ENCODE measurements at places on chromosomes 2 and 18.

DNA sequence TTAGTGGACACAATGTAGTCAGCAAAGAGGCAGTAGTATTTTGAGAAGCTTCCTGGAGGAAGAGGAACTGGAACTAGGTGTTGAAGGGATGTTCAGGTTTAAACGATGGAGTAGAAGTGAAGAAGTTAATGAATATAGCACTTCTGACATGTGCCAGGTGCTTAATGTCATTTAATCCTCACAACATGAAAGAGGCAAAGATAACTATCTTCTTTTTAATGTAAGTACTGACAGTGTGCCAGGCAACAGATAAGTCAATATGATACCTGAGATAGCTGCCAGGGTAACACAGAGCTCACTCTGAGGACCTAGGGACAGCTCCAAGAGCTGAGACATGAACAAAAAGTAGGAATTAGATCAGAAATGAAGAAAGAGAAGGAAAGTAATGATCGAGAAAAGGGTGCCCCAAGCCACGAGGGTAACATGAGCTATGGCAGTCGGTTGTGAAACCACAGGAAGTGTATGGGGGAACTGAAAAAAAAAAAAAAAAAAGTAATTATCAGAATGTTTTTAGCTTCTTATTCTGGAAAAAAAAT, 140.7 kb downstream of the RNF144A start:
- DNase-seq, result no peak

- DNase-seq, result no peak
Measured at GRCh38 chr18:34085140-34085739, 139.5 kb downstream of the NOL4 start.

- DNase-seq, result no peak
Measured at GRCh38 chr2:42216694-42217093, 47.5 kb downstream of the EML4 start.

DNA sequence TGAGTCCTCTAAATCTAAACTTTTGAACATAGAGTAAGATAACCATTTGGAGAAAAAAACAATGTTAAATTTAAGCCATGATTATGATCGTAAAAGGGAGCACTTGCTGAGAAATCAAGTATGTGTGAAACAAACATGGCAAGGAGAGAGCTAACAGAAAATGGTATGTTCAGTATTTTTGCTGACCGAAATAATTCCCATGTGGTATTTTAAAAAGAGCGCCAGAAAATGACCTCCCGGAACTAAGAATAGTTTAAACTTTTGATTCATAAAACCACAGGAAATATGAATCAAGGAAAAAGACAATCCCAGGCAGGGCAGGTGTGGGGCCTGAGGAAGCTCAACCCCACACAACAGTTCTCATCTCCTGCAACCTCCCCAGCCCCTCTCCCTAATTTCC, 74.2 kb downstream of the DOCK10 start:
- DNase-seq, result no peak

DNA sequence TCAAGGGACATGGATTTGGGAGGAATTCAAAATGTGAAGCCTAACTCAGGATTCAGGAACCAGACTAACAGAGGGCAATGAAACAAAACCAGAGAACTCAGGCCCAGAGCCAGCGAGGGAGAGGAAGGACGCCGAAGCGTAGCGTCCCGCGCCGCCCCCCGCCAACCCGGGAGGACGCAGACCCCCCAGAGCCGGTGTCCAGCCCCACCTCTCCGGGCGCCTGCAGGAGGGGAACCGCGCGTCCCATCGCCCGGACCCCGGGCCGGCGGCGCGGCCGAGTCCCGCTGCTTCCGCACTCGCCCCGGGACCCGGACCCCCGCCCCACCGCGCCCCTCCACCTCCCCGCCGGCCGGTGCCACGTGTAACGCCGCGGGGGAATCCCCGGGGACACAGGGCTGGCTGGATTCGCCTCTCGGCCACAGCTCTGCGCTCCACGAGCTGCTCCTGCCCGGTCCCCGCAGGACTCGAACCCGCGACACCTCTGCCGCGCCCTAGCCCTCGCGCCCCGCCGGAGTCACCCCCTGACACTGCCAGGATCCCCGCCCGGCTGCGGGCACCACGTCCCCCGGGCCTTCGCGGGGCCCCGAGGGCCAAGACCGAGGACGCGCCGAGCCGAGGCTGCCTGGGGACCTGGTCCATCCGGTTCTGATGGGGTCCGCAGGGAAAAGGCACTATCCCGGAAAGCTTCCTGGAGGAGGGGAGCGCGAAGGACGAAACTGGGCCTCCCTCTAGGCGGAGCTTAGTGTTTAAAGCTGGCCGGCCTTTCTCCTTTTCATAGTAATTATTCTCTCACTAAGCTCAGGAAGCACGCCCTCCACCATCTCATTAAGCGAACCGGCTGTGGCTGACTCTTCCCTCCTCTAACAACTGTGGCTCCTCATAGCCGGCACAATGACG, 40.4 kb upstream of the FAM124B start:
- DNase-seq, result no peak

DNA sequence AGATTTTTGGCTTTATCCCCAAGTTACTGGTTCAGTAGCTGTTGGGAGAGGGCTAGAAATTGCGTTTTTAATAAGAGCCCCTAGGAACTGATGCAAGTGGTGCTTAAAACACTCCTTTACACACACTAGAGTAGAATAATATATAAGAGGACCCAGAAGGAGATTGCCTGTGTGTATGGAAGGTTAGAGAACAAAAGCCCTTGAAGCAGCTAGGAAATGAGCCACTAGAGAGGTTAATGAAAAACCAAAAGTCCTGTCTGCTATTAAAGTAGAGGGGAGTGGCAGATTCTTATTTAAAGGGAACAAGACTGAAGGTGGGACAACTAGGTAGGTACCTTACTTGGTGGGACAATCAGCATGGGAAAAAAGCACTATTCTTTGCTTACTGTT, 14.4 kb upstream of the SLC39A10 start:
- DNase-seq, result no peak

GRCh38 chr18:45326505-45326904, 288.8 kb upstream of the SLC14A2 start:
- DNase-seq, result no peak

- DNase-seq, result no peak
Measured at GRCh38 chr2:224208443-224208842, 169.4 kb upstream of the SERPINE2 start.
